GM12878 (cell line): ENCODE measurements at places on chromosomes 5 and 9. TPM values are rescaled to one million over a fixed set of nuclear protein-coding genes. Genes with fewer than 3 reads are reported as not detected.

- no peak overlapping the region for H3K27ac ChIP-seq
- no peaks in the 10 kb centered on the region for H3K4me1 ChIP-seq
- no peak overlapping the region for H3K4me3 ChIP-seq
- H3K27me3 ChIP-seq, result no peaks in the 10 kb centered on the region
- H3K36me3 ChIP-seq, result no peaks in the 10 kb centered on the region
- no peak for DNase-seq
These were observed 155.6 kb downstream of the PHF2 start for GRCh38 chr9:93731963-93732362.

DNA sequence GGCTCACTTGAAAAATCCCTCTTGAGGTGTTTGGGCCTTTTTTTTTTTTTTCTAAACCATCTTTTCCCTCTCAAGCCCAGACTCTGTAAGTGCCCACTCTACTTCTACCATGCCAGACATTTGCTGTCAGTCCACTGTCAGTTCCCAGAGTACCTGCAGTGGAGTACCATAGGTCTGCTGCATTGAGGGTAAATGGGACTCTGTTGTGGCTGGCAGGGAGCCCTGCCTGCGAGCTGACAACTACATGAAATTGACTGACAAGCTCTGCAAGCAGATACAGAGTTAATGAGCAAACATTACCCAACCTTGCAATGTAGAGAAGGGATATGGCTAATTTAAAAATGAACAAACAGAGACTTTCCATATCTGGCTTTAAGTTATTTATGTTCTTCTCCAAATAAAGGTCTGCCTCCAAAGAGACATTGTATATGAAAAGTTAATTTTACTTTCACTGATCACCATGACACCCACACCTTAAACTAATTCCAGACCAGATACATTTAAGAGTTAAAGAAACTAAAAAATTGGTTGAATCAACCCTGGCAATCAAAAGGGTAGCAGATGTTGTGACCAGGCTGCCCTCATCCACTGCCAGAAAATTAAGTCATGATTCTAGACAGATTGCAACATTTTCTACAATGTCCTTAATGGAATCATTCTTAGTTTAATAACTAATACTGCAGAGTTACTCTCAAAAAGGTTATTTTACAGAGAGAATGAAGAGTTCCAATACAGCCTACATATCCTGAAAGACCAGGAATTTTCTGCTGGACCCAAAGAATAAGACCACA lies 100.4 kb upstream of the PAM start:
- no peaks in the 10 kb centered on the region for H3K36me3 ChIP-seq
- no peak overlapping the region for H3K4me3 ChIP-seq
- H3K27me3 ChIP-seq, result no peaks in the 10 kb centered on the region; the same call in 1 of the 2 replicates
- H3K27ac ChIP-seq, result no peak overlapping the region
- no peak for DNase-seq
- H3K4me1 ChIP-seq, result no peaks in the 10 kb centered on the region

DNA sequence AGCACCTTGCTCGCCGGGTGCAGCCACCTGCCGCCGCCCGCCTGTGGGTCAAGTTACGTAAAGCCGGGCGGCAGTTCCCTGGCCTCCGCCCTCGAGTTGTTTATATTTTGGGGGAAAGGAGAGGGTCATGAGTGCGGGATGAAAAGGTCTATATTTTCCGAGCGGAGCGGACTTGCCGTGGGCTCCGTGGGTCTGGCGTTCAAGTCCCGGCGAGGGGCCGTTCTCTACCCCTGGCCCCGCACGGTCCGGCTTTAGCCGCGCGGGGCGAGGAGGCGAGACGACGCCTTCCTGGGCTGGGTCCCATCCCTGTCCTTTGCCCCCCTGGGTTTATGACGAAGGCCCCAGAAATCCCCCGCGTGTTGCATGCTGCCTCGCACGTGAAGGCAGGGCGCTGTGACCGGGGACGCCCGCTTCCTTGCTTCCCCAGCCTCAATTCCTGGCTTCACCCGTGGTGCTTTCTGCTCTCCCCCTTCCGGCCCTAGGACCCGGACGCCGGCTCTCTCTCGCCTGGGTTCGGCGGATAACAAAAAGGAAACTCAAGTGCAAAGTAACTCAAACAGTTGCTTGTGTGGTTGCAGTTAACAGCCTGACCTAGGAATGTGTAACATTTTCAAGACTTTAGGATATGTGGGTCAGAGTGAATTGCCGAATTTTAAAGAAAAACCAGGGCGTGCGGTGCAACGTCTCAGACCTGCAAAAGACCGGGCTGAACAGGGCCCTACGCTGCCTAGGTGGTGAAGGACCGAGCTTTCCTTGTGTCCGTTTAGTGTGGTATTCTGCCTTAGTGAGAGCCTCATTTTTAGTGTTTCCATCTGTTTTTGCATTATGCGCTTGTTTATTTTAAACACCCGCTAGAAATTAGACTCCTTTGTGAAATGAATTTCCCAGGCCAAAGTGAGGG lies 810 bp downstream of the VPS13A start:
- H3K36me3 ChIP-seq, result no peaks in the 10 kb centered on the region
- peak overlapping the region; percentile 66 for H3K27ac ChIP-seq
- H3K4me3 ChIP-seq, result peak overlapping the region; percentile 98
- H3K27me3 ChIP-seq, result no peaks in the 10 kb centered on the region

- no peaks in the 10 kb centered on the region for H3K4me1 ChIP-seq
- H3K36me3 ChIP-seq, result no peaks in the 10 kb centered on the region
- peaks cover 1% of the 10 kb centered on the region; the same call in 1 of the 2 replicates for H3K27me3 ChIP-seq
- H3K4me3 ChIP-seq, result no peak overlapping the region
- DNase-seq, result no peak
These were observed 616.6 kb downstream of the PDE4D start for GRCh38 chr5:59276917-59277372.

DNA sequence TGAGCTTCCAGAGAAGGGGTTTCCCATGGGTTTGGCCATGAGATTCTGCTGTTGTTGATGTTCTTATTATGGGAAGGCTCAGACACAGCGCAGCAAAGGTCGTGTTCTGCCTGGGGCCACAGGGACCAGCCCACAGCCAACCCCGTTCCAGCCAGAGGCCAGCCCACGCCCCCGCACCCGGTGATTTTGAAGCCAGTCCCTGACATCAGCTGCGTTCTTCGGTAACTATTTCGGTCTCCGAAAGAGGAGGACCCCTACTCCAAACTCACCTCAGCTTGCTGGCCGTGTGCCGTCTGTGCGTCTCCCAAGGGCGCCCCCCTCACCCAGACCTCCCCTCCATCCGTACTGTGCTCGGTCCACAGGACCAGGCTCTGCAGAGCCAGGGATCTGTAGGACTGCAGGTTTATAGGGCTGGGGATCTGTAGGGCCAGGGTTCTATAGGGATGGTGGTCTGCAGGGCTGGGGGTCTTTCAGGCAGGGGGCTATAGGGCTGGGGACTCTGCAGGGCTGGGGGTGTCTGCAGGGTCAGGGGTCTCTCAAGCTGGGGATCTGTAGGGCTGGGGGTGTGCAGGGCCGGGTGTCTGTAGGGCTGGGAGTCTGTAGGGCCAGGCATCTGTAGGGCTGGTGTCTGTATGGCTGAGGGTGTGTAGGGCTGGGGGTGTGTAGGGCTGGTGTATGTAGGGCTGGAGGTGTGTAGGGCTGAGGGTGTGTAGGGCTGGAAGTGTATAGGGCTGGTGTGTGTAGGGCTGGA lies 11.8 kb downstream of the COL5A1 start:
- H3K27me3 ChIP-seq, result no peaks in the 10 kb centered on the region
- no peak overlapping the region for H3K4me3 ChIP-seq
- H3K36me3 ChIP-seq, result no peaks in the 10 kb centered on the region
- no peak for DNase-seq
- H3K27ac ChIP-seq, result no peak overlapping the region

Gene PCAT7
- total RNA-seq, result not detected in 2 replicates

- H3K4me3 ChIP-seq, result no peak overlapping the region
- H3K27me3 ChIP-seq, result no peaks in the 10 kb centered on the region; the same call in 1 of the 2 replicates
- no peaks in the 10 kb centered on the region for H3K4me1 ChIP-seq
- no peak for DNase-seq
- H3K36me3 ChIP-seq, result no peaks in the 10 kb centered on the region
These were observed 35.1 kb downstream of the KCNIP1 start for GRCh38 chr5:170538696-170539586.

DNA sequence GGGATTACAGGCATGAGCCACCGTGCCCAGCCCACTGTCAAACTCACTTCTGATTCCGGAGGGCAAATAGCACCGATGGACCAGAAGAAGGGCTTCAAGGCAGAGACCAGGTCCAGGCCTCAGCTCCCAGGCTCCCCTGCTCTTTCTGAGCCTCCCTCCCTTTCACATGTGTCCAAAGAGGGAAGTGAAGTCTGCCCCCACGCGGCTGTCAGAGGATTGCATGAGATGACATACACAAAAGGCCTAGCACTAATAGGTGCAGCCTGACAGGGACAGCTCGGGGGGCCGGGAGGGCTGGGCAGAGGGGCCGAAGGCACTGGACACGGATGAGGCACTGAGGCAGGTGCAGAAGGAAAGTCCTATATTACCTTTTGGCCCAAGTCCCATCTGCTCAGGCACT lies 16.1 kb downstream of the FBP1 start:
- no peaks in the 10 kb centered on the region for H3K4me1 ChIP-seq
- H3K36me3 ChIP-seq, result no peaks in the 10 kb centered on the region
- no peak for DNase-seq
- H3K27ac ChIP-seq, result no peak overlapping the region

DNA sequence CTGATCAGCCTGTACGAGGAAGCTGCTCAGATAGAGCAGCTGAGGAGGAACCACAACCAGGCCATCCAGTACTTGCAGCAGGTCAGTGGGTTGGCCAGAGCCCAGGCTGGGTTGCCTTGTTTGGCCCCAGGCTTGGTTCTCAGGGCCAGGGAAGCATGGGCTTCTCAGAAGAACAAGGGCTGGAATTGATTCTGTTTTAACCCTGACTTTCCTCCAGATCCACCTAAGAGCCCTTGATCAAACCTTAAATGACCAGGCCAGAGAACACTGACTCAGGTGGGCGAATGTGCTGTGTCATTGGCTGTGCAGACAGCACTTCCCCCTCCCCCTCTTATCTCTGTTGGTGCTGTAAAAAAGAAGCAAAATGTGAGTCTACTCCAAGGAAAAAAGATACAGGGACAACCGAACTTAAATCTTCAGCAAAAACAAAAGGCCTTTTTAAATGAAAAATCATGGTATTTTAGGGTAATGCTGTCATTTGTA lies 28.1 kb downstream of the TTC23L start:
- no peaks in the 10 kb centered on the region for H3K36me3 ChIP-seq
- no peak overlapping the region for H3K4me3 ChIP-seq
- no peak for DNase-seq
- H3K27ac ChIP-seq, result no peak overlapping the region

- H3K36me3 ChIP-seq, result no peaks in the 10 kb centered on the region
- H3K4me3 ChIP-seq, result no peak overlapping the region
- no peak for DNase-seq
- no peaks in the 10 kb centered on the region for H3K4me1 ChIP-seq
- peaks cover under 1% of the 10 kb centered on the region; the same call in 1 of the 2 replicates for H3K27me3 ChIP-seq
- H3K27ac ChIP-seq, result no peak overlapping the region
These were observed 7.2 kb downstream of the SLC6A3 start for GRCh38 chr5:1437876-1438559.

DNA sequence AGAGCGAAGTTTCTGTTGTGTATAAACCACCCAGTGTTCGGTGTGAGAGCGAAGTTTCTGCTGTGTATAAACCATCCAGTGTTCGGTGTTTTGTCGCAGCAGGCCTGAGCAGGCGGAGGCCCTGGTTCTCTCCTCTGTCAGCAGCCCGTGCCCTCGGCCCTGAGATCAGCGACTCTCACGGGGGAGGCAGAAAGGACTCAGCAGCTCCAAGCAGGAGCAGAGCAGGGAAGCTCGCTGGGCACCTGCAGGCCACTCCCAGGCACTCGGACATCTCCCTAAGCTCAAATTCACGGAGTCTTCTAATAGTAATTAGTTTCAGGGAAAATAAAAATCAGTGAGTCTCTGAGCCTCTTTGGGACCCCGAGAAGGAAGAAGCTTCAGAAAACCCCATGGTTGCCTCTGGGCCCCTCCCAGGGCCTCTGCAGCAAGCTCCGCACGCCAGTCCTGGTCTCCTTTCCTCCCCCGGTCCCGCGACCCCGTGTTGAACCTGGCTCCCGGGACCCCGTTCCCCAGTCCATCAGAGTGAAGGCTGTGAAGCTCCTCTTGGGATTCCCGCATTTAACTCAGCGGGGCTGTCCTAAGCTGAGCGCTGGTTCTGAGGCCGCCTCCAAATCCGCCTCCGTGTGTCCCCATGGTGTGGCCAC lies 81.9 kb upstream of the ADAMTS2 start:
- no peaks in the 10 kb centered on the region for H3K27me3 ChIP-seq
- no peaks in the 10 kb centered on the region for H3K36me3 ChIP-seq
- no peak overlapping the region for H3K4me3 ChIP-seq
- no peaks in the 10 kb centered on the region for H3K4me1 ChIP-seq
- DNase-seq, result no peak

Gene FBXO10
- 14.3 and 15.7 TPM in 2 replicates for total RNA-seq

Gene LPCAT1
- 109 TPM in 2 replicates for total RNA-seq

GRCh38 chr5:80275347-80275746 lies 19.5 kb upstream of the SERINC5 start:
- no peak overlapping the region for H3K27ac ChIP-seq
- no peaks in the 10 kb centered on the region for H3K27me3 ChIP-seq
- no peak for DNase-seq
- no peaks in the 10 kb centered on the region for H3K36me3 ChIP-seq
